ENCODE measurements at places on chromosomes 3 and 15.

DNA sequence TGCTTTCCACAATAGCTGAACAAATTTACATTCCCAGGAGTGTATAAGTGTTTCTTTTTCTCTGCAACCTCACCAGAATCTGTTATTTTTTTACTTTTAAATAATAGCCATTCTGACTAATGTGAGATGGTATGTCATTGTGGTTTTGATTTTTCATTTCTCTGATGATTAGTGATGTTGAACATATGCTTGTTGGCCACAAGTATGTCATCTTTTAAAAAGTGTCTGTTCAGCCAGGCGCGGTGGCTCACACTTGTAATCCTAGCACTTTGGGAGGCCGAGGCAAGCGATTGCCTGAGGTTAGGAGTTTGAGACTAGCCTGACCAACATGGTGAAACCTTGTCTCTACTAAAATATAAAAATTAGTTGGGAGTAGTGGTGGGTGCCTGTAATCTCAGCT, 619.3 kb downstream of the SI start:
- DNase-seq = no peak

- no peak for DNase-seq
Observed at GRCh38 chr3:113499081-113499480, 15.9 kb downstream of the SPICE1 start.

GRCh38 chr3:89223188-89223587, 115.8 kb downstream of the EPHA3 start:
- no peak for DNase-seq

DNA sequence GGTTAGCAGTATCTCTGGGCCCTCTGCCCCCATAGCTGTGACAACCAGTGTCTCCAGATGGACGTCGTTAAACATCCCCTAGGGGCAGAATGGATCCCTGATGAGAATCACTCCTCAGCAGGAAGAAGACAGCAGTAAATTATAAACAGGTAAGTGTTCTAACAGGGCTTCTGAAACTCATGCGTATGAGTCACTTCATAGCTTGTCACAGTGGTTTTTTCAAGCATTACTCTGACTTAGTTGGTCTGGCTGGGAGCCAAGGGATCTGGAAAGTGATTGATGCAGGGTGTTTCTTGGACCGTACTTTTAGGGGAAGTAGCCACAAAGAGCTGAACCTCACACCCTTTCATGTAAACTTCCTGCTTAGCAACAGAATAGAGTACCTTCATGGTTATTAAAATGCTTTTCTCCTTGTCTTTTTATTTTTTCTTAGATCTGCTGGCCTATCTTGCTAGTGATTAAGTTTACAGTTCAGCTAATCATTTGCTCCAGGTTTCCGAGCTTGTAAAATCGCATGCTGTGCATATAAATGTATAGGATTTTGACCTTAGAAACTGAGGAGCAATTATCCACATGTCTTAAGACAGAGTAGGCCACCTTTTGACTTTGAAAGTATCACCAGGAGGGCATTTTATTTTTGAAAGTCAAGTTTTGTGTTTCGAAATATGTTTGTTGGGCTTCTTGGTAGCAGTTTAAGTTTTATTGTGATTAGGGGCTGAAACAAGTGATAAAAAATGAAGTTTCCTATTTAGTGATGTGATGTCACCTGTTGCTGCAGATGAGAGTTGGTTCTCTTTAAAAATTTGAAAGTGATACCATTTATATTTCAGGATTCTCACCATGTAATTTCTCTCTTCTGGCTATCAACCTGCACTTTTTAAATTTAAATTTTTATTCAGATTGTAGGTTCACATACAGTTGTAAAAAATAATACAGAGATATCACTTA, 333.9 kb downstream of the PTPRG start:
- peak; percentile 55 for DNase-seq

DNA sequence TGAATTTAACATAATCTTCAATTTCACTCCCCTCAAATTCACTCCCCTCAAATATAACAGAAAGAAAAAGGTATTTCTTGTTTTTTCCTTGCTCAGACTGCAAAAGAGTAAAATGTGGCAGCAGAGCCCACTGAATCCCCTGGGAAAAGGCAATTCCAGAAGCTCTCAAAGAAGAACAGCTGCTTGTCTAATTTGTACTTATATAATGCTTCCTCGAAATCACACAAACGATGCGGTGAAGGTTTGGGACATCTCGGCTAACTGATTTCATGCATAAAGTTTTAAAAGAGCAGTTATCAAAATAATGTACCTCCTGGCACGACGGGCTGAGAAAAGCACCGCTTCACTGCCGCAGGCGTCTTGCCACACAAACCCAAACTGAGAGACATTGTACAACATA, 10.7 kb downstream of the BDH1 start:
- DNase-seq = no peak

DNA sequence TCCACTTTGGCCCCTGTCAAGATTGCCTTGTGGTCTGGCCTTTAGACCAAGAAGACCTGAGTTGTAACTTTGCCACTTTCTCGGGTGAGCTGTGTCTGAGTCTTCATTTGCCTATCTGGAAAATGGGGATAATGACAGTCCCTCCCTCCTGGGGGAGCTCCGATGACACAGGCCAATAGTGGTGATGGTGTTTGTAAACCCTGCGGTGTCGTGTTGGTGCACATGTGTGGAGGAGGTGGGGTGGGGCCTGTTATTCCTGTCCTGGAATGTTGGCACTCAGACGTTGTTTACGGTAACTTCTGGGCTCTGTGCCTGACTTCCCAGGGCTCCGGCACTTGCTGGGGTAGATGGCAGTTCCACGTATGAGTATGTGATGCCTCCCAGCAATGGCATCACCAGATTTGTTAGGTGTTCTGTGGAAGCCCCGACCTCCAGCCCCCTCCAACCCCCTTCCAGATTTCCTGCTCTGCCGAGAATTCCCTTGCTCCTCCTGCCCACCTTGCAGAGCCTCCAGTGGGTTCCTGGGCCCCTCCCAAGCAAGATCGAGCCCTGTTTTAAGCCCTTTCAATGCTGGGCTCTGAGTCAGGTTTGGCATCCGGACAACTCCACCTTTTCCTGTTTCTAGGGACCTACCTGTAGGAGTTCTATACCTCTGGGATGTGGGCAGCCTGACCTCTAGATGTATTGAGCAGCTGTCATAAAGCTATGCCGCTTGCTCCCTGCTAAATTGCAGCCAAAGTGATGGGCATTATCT, 31.4 kb downstream of the HRH1 start:
- DNase-seq = peak; percentile 78

GRCh38 chr3:109977897-109978296, 640.6 kb upstream of the DPPA4 start:
- DNase-seq = no peak

GRCh38 chr15:27214032-27214431, 243.1 kb downstream of the GABRG3 start:
- DNase-seq = no peak

DNA sequence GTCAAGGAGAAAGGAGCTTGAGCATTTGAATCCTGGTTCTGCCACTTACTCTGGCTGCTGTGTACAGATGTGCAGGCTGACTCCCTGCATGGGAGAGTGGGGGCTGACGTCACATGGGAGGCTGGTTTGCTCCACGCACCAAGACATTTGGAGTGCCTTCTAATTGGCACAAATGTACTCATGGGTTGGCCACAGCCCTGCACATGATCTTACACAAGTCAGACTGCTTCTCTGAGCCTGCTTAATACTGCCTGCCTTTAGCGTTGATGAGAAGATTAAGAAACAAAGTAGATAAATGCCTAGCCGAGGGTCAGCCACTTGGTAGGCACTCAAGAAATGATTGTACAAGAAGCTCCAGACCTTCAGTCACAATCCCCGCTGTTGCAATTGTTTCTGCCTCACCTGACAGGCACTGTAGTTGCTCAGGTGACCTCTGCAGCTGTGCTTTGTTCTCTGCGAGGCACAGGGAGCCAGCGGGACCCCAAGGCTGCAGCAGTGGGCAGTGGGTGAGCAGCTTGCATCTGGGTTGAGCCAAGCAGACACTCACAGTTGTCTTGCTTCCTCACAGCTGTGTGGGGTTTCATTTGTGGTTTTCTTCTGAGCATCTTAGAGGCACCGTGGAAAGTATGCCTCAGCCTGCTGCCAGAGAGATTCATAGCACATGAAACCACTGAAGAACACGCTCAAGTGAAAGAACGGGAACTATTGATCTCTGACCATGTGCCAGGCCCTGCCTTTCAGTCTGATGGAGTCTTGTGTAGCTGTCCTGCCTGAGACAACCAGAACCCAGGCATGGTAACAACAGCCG, 33.1 kb downstream of the GRK7 start:
- peak; percentile 25 for DNase-seq

- DNase-seq = no peak
Observed at GRCh38 chr3:150300852-150301517, 107.1 kb upstream of the TSC22D2 start.

DNA sequence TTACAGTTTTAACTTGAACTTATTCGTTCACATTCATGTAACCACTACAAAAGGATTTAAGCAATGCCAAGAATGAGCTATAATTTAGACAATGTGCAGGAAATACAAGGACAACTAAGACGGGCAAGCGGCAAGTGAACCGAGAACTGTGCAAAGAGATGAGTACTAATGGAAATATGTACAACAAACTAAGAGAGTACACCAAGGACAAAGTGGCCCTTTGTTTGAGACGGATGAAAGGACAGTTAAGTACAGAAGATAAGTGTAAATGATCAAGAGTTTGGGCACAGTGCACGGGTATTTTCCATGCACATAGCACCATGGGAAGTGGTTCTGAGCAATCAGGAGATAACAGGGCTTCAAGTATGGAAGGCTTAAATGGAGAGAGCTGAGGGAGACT, 281.7 kb downstream of the ROBO2 start:
- no peak for DNase-seq

DNA sequence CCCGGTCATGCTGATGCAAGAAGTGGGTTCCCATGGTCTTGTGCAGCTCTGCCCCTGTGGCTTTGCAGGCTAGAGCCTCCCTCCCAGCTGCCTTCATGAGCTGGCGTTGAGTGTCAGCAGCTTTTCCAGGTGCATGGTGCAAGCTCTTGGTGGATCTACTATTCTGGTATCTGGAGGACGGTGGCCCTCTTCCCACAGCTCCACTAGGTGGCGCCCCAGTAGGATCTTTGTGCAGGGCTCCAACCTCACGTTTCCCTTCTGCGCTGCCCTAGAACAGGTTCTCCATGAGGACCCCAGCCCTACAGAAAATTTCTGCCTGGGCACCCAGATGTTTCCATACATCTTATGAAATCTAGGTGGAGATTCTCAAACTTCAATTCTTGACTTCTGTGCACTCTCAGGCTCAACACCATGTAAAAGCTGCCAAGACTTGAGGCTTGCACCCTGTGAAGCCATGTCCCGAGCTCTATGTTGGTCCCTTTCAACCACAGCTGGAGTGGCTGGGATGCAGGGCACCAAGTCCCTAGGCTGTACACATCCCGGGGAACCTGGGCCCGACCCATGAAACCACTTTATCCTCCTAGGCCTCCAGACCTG, 238.4 kb upstream of the MDFIC2 start:
- peak; percentile 57 for DNase-seq

- no peak for DNase-seq
Observed at GRCh38 chr3:155554777-155555451, 190.0 kb downstream of the PLCH1 start.

GRCh38 chr3:104596551-104596950, 770.2 kb upstream of the ALCAM start:
- DNase-seq = no peak

DNA sequence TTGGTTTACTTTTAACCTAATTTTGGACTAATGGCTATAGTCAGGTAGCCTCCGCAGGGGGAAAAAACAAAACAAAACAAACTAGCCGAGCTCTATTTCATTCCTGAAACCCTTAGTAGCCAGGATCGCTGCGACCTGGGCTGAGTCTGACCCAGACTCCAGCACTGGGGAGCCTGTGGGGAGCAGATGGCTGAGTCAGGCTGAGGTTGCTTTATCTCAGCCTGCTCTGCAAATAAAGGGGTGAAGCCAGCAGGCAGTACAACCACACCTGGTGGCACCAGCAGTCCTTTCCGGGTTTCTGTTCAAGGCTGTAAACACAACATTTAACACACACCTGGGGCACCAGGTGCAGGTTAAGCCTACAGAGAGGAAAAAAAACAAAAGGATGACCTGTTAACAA, 27.3 kb downstream of the ABHD2 start:
- DNase-seq = no peak

- no peak for DNase-seq
Observed at GRCh38 chr3:101646726-101647125, 30.2 kb downstream of the ZBTB11 start.

GRCh38 chr15:93523481-93523880, 434.5 kb upstream of the RGMA start:
- no peak for DNase-seq

DNA sequence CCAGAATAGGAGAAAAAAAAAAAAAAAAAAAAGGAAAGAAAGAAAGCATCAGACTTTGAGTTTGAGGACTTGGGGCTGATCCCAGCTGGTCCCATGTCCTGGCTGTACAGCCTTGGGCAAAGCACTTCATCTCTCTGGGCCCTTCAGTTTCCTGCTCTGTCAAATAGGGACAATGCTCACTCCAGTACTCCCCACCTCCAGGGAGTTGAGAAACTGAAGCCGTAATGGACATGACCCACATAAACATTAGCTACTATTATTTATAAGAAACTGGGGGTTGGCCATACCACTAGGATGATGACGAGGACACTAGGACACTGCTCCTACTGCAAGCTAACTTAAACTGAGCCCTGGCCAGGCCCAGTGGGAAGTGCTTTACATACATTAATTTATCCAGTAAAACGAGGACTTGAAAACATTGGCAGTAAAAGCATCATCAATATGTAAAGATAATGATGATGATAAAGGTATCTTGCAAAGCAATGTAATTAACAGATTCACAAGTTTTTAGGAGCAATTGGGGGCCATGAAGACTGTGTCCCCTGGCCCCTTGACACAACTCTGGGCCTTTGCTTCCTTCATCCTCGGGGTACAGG, 22.9 kb upstream of the SMAD6 start:
- no peak for DNase-seq

DNA sequence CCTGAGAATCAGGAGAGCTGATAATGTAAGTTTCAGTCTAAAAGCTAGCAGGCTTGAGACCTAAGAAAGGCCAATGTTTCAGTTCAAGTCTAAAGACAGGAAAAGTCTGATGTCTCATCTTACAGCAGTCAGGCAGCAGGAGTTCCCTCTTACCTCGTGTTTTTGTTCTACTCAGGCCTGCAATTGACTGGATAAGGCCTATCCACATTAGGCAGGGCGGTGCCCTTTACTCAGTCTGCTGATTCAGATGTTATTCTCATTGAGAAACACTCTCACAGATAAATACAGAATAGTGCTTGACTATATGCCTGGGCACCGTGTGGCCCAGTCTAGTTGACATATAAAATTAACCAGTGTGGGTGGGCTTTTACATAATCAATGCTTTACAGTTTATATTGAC, 122.4 kb downstream of the NR1D2 start:
- DNase-seq = no peak

GRCh38 chr15:61331019-61331418, 101.9 kb upstream of the RORA start:
- no peak for DNase-seq

Measured in left lung (tissue), 14 donors.